ENCODE measurements at places on chromosomes 5 and 9.

DNA sequence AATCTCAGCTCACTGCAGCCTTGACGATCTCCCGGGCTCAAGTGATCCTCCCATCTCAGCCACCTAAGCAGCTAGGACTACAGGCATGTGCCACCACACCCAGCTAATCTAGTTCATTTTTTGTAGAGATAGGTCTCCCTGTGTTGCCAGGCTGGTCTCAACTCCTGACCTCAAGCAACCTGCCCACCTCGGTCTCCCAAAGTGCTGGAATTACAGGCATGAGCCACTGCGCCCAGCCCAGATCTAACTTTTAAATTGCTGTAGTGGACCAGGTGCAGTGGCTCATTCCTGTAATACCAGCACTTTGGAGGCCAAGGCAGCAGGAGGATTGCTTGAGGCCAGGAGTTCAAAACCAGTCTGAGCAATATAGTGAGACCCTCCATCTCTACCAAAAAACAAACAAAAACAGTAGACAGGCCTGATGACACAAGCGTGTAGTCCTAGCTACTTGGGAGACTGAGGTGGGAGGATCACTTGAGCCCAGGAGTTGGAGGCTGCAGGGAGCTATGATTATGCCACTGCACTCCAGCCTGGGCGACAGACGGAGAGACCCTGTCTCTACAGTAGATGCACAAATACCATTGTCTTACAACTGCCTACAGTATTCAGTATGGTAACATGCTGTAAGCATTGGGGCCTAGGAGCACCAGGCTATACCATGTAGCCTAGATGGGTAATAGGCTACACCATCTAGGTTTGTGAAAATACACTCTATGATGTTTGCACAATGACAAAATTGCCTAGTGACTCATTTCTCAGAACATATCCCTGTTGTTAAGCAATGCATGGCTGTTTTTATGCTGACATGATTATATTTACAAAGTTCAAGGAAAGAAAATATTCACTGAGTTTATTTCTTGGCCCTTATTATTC is 1.5 kb upstream of the SIT1 start:
- no peak for DNase-seq

GRCh38 chr5:127959152-127959764 is 124.3 kb upstream of the SLC12A2 start:
- peak; percentile 77 for DNase-seq

GRCh38 chr5:74013222-74013621 is 387.2 kb downstream of the ARHGEF28 start:
- no peak for DNase-seq

GRCh38 chr5:93874491-93874890 is 133.1 kb upstream of the POU5F2 start:
- no peak for DNase-seq

DNA sequence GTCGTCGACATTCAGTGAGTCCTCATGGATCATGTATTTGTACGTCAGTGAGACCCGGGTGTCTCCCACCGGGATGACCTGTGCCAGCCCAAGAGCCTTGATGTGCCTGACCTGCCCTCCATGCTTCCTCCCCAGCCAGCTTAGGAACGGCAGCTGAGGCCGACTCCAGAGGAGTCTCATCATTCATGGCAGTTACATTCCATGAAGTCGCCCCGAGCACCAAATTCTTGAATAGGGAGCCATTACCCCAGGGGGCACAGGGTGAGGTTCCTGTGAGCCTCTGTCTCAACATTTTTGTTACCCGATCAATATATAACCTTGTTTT is 67.8 kb downstream of the ZNF354C start:
- no peak for DNase-seq

- DNase-seq, result no peak
Measured at GRCh38 chr5:144352330-144352729, 181.7 kb downstream of the KCTD16 start.

DNA sequence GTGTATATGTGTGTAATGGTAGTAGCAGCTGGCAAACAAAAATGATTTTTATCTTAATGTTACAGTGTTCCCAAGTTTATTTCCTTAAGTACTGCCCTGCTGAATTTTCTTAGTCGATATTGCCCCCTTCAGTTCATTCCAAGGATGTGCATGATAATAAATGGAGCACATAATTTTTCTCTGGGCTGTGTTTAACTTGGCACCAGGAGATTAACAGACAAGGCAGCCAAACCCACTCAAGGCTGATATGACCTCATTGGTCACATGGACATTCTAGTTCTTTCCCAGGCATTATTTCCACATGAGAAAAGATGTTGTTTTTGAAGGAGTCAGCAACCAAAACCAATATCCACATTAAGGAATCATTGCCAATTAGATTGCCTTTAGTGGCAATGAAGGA is 61.8 kb downstream of the COX7C start:
- DNase-seq, result peak; percentile 93

GRCh38 chr5:139889410-139889809 is 93.8 kb downstream of the PSD2 start:
- no peak for DNase-seq

DNA sequence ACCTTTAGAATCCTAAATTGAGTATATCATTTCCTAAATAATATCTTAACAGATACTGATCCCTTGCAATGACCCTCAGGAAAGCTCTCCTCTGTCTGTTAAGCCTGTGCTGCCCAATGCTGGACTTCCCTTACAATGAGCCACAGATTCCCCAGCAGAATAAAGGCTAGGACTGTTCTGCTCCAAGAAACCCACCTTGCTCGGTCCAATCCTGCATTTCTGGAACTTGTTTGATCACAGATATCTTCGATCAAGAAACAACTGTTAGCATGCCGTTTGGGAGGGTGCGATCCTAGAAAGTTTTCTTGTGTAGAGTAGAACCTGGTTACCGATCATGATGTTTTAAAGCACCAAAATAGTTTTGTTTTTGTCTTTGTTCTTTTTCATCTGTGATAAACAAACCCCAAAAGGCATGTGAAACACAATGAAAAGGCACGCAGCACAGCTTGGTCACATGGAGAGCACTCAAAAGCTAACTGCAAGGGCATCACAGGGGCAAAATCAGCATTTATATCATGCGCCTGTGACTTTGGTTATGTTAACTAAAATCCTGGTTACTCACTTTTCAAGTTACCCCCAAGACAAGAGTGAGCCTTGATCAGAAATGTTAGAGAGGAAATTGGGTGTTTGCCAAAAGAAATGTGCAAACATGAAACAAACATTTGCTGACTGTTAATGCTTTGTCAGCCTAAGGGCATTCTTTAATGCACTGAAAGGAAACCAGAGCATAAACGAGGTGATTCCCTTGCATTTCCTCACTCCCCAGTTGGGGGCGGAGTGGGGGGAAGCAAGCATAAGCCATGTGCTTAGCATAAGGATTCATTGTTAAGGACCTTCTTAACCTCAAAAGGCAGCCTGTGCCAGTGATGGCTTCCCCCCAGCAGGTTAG is 61.9 kb upstream of the ADAMTS16 start:
- no peak for DNase-seq

DNA sequence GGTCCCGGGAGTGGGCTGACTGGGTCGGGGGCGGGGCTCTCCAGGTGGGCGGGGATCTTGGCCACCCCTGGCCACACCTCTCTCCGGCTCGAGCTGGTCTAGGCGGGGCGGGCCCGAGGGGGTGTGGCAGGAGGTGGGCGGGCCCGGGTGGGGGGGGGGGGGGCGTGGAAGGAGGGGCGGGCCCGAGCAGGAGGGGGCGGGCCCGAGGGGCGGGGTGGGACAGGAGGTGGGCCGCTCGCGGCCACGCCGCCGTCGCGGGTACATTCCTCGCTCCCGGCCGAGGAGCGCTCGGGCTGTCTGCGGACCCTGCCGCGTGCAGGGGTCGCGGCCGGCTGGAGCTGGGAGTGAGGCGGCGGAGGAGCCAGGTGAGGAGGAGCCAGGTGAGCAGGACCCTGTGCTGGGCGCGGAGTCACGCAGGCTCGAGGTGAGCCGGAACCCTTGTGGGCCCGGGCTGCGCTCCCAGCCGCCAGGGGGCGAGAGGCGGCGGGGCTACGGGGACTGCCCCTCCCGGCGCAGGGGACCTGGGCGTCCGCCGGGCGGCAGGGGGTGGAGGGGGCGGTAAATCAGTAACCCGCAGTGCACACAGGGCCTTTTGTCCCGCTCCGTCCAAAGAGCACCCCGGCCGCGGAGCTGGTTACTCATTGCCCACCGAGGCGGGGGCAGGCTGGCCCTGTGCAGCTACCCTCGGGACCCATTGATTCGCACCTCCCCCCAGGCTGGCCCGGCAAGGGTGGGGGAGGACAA is at the start of gene FGFR4:
TSS of gene FGFR4 (plus strand) at position 262 of the 744 bp plus-strand sequence. CDS start 2,688 bp downstream, outside the sequence.
- no peak for DNase-seq

GRCh38 chr5:160466889-160467554 is 45.4 kb downstream of the PTTG1 start:
- no peak for DNase-seq

GRCh38 chr9:97793067-97793466 is 60.0 kb upstream of the FOXE1 start:
- no peak for DNase-seq

DNA sequence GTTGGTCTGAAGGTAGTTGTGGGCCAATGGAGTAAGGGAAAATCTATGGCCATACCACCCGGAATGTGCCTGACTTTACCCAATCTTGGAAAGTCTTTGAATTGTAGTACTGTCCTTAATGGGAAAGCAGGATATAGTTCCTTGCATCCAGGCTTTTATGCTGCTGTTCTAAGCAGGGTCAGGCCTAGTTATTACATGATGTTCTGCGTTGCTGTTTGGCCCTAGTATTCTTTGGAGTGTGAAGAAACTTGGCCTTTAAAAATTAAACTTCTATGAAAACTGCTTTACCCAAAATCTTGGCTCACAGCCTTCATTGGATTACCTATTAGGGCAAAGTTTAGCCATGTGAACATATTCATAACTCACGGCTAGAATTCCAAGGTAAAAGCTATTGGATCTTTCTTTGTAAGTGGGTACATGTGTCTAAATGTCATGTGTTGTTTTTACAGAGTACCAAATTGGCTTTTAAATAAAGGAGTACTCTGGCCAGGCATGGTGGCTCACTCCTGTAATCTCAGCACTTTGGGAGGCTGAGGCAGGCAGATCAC is 211.1 kb downstream of the DTWD2 start:
- no peak for DNase-seq

DNA sequence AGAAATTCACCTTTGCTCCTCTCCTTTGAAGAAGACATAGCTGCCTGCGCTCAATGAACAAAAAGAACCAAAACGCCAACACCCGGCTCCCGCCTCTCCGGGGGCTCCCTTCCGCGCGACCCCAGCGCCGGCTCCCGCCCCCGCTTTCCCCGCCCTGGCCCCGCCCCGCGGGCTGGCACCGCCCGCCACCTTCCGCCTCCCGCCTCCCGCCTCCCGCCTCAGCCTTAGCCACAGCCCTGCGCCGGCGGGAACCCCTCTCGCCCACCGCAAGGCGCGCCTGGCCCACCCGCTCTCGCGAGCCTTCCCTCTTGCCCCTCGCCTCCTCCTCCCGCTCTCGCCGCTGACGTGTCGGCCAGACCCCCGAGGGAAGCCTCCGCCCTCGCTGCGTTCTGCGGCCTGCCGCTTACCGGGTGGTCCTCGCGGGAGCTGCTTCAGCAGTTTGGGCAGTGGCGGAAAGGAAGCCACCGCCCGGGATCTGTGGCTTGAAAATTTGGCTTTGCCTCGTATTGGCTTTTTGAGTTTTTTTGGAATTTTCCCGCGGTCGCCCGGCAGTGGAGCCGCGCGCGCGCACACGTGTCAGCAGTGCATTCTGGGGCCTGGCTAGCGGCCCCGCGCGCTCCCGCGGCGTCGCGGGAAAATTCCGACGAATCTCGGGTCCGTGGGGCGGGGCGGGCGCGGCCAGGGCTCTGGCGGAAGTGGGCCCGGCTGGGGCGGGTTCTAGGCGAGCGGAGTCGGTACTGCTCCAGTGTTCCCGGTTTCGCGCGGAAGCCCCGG is at the start of gene FANCC:
TSS of gene FANCC (minus strand) at position 591 of the 774 bp plus-strand sequence. CDS start 68,418 bp downstream, outside the sequence.
- DNase-seq, result peak; percentile 54

DNA sequence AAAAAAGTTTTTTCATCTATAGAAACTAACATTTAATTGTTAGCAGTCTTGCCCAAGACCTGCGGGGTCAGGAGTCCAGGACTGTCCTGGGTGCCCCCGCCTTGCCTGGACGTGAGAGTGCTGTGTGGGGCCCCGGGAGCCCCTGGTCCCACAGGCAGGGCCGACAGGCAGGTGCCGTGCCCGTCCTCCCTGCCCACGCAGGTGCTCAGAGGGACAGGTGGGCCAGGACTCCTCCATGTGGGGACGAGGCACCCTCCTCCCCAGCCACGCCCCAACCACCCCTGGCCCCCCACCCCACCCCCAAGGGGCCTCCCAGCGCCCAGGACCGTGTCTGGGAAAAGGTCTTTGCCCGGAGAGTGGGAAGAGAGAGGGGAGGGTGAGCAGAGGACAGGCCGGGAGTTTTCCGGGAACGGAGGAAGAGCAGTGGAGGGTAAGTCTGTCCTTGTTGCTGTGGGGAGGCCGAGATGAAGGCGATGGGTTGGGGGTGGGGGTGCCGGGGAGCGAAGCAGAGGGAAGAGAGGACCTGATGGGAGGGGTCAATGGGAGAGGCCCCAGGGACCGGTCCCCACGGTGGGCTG is 2.7 kb upstream of the LCN12 start:
- DNase-seq, result no peak

GRCh38 chr9:70065572-70065971 is 21.9 kb downstream of the MAMDC2 start:
- DNase-seq, result no peak

- no peak for DNase-seq
Measured at GRCh38 chr5:32297181-32298058, 15.3 kb downstream of the MTMR12 start.

GRCh38 chr5:54993318-54993717 is 7.9 kb upstream of the ESM1 start:
- DNase-seq, result no peak

GRCh38 chr5:178203670-178204181 is 607 bp upstream of the HNRNPAB start:
- DNase-seq, result no peak

- no peak for DNase-seq
Measured at GRCh38 chr9:109274884-109275730, 45.8 kb downstream of the EPB41L4B start.

DNA sequence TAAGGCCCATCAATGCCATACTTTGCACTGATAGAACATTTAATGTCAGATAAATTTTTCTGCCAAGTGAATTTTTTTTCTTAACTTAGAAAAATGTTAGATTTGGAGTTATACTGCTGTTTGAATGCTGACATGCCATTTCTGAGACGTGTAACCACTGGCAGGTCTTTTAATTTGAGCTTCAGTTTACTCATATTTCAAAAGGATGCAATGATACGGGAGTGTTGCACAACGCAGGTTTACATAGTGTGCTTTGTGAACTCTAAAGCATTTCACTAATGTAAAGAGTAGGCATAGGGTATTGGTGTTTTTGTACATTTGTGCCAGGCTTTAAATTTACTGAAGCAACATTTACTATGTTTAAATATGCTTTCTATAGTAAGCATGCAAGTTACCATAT is 4.2 kb downstream of the ZBTB43 start:
- DNase-seq, result no peak

DNA sequence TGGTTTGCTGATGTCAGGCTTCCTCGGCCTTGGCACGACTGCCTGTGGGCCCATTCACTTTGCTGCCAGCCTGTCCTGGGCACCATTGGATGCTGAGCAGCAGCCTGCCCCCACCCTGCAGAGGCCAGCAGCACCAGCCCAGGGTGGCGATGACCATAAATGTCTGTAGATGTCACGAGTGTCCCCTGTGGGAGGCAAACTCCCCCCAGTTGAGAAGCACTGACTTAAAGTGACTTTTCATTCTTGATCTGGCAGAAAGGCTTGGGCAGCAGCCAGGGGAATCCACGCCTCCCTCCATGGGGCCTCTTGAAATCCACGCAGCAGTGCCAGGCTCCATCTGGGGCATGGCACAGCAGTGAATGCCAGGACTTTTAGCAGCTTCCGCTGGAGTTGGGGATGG is 21.8 kb downstream of the IRX4 start:
- DNase-seq, result no peak

Measured in retinal pigment epithelial cell (primary cell).